ENCODE measurements at places on chromosomes 2 and 18.

DNA sequence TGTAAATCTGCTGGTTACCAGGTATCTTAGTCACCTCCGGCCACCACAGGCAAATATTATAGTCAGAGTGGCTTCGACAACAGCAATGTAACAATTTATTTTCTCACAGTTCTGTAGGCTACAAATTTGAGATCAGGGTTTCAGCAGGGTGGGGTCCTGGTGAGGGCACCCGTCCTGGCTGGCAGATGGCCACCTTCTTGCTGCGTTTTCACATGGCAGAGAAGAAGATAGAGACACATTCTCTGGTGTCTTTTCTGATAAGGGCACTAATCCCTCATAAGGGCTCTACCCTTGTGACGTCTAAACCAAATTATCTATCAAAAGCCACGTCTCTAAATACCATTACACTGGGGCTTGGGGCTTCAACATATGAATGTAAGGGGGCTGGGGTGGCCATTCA lies 843.2 kb upstream of the FANCL start:
- DNase-seq = no peak

DNA sequence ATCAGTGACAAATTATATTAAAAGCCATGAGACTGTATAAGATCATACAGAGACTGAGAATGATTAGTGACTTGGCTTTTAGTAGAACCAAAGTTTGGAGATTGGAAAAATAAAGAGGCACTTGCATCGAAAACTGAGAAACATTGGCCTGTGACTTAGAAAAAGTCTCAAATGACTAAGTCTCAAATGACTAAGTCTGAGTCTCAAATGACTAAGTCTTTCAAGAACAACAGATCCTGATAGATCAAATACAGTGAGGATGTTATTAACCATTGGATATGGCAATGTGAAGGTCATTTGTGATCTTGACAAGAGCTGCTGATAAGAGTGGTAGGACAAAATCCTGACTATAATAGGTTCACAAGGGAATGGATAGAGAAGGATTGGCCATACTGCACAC lies 135.5 kb upstream of the FANCL start:
- no peak for DNase-seq

DNA sequence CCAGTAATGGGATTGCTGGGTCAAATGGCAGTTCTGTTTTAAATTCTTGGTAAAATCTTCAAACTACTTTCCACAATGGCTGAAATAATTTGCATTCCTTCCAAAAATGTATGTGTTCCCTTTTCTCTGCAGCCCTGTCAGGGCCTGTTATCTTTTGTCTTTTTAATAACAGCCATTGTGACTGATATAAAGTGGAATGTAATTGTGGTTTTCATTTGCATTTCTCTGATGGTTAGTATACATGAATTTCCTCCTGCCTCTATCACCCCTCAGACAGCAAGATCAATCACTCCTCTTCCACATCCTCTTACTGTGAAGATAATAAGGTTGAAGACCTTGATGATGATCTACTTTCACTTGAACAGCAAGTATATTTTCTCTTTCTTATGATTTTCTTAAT lies 304.8 kb upstream of the FSIP2 start:
- DNase-seq = peak; percentile 8

GRCh38 chr2:156322051-156322685 lies 10.4 kb downstream of the NR4A2 start:
- DNase-seq = no peak

DNA sequence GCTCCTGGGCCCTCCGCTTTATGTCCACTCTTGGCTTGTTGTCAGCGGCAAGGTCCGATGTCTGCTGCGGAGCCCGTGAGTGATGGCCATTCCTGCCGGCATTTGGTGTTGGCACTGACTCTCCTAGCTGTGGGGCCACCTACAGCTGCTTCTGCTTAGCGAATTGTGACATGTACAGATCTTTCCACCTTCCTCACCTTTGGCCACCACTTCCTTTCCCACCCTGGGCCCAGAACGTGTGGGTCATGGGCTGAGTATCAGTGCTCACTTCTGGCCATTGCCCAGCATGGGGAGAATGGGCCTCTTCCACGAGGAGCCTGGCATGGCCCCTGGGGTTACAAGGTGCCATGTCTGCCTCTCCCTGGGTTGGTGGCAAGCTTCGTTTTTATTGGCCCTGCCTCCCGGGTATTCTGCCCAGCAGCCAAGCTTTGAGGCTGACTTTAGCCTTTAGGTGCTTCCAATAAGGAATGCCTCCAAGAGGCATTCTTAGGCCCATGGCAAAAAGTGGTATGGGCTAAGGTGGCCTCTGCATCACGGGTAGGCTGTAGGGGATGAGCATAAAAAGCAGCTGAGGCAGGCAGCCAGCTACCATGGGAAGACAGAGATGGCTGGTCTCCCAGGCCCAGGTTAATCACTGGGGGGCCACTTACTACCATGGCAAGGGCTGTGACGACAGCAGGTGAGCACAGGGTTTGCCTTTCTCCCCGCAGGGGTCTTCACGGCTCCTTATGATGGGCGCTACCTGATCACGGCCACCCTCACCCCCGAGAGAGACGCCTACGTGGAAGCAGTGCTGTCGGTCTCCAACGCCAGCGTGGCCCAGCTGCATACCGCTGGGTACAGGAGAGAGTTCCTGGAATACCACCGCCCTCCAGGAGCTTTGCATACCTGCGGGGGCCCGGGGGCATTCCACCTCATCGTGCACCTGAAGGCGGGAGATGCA lies 65.8 kb downstream of the EMILIN2 start:
- no peak for DNase-seq

- no peak for DNase-seq
Measured at GRCh38 chr2:127950264-127950663, 64.5 kb upstream of the AMMECR1L start.

DNA sequence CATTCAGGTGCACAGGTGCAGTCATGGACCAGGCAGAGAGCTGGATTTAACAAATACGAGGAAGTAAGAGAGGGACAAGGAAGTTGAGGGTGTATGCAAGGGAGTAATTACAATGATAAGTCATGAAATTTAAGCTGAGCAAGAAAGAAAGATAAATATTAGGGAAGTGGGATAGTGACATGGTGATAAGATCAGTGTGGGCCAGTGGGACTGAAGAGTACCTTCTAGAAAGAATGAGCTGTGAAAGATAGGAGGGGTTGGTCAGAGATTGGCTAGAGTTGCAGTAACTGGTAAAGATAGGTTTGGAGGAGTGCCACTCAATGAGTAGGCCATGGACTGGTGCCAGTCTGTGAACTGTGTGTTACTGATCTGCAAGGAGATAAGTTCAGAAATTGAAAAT lies 200.8 kb upstream of the SIX3 start:
- DNase-seq = no peak

- DNase-seq = no peak
Measured at GRCh38 chr18:51251625-51252024, 54.1 kb upstream of the MEX3C start.

DNA sequence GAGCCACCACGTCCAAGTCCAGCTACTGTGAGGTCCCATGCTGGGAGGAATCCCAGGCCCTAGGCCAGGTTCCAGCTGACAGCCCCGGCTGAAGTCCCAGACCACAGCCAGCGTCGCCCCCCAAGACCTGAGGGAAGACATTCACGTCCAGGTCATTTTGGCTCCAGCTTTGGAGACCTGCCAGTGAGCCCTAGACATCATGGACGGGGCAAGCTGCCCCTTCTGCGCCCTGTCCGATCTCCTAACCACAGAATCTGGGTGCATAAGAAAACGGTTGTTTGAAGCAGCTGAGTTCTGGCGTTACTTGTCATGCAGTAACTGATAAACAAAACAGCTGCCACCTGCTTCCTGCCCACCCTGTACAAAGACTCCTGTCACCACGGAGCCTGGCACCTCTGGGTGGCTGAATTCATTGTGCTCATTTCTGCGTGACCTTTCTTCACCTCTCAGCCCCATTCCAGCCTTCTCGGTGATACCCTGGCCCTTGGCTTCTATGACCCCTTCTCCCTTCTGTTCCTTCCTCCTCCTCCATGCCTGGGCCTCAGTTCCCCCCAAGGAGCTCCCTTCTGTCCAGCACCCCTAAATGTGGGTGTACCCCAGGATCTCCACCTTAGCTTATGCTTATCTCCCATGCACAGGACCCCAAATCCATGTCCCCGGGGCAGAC lies 72.6 kb upstream of the SMAD7 start:
- no peak for DNase-seq

GRCh38 chr2:120320318-120320851 lies 25.6 kb upstream of the INHBB start:
- no peak for DNase-seq

DNA sequence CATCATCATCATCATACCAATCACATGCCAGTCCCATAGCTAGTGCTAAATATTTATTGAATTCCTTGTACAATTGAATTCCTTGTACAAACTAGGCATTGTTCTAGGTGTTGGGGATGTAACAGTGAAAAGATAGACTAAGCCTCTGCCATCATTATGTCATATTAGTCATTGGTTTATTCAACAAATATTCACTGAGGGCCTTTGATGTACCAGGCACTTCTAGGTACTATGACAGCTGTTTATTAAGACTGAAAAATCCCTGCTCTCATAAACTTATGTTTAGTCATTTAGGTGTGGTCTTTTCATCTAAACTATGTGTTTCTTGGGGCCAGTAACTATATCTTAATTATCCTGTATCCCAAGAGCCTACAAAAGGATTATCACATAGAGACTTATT lies 412.3 kb upstream of the ETAA1 start:
- no peak for DNase-seq

GRCh38 chr2:233201258-233202013 lies 50.0 kb upstream of the ATG16L1 start:
- no peak for DNase-seq

DNA sequence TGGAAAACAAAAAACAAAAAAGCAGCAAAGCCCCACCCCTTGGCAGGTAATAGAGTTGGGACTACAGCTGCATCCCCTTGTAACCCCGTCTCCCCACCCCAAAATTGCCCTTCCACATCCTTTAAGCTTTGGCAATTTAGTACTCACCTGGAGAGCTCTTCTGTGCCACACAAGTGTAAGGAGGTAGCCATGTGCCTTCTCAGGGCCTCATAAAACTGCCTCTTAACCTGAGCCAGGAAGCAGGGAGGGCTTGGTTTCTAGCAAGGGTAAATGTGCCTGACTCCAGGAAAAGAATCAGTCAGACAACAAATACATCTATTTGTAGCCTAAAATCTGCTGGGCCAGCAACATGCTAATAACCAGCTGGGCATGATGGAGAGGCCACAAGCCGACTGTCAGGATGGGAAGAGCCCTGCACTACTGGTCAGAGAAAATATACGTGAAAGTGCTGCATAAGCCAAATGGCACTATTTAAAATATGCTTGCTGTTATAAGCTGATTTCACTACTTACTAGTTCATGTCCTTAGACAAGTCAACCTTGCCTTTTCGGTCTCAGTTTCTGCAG lies 46.3 kb downstream of the NOP58 start:
- no peak for DNase-seq

DNA sequence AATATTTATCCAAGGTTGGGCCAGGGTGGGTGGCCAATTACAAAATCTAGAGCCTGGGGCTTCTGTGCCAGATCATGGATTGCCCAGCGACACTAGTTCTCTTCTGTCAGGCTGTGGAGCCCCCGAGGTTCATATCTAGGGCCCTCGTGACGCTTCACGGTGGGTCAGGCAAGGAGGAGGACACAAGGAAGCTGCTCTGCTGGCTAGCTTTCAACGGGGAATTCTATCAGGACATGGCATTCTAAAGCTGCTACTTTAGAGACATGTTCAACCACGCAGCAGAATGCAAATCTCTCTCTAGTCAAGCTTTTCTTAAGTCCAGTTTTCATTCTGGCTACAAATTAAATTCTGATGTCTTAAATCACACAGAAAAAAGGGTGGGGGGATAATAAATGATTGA lies 180.2 kb downstream of the THADA start:
- DNase-seq = no peak

- no peak for DNase-seq
Measured at GRCh38 chr2:190979906-190980629, 33.9 kb downstream of the STAT1 start.

GRCh38 chr2:104733226-104733943 lies 120.5 kb upstream of the POU3F3 start:
- DNase-seq = no peak

- DNase-seq = no peak
Measured at GRCh38 chr18:24033641-24034412, 19.3 kb downstream of the TTC39C start.

GRCh38 chr2:73033142-73033765 lies 38.3 kb downstream of the SFXN5 start:
- no peak for DNase-seq

DNA sequence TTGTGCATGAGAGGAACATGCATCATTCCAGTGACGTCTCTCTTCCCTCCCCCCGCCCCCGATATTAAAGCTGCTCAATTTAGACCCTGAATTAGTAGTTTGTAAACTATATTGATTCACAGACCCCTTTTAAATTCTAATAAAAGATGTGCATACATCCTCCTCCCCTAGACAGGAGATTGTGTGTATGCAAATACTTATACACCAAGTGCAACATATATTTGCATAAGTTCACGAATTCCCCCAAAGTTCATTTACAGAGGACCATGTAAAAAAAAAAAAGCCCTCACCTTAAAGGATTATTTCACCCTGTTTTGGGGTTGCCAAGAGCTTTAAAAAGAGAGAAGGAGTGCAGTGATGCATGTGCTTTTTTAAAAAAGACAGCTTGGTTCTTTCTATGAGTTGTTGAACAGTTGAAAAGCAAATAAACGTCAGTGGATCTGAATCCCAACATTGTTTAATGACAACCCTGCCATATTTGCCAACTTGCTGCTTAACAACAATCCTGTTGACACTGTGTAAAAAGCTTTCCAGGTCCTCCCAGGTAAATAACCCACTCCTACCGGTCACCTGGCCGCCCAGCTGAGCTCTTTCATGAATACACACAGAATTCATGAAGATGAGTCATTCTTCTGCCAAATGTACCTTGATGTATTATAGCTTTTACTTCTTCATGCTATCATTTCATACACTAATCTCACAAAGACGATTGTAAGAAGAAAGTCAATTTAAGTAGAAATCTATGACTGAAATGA lies 211.5 kb downstream of the IKZF2 start:
- DNase-seq = no peak

DNA sequence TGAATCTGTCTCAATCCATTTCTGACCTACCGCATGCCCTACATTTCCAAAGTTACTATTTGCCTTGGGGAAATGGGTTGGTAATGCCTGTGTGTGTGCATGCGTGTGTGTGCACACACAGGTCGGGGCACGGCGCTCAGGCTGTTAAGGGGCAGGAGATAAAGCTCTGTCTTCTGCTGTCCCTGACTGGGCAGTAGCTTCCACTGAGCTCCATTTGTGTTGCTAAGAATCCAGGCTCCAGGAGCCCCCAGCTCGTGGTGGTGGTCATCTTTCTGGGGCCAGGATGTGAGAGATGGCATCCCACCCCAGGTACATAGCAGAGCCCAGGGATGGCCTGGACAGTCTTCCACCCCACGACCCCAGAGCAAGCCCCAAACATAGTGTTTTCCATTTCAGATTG lies 66.7 kb upstream of the HS6ST1 start:
- DNase-seq = no peak

GRCh38 chr18:42047721-42048120 lies 92.7 kb downstream of the PIK3C3 start:
- DNase-seq = no peak

DNA sequence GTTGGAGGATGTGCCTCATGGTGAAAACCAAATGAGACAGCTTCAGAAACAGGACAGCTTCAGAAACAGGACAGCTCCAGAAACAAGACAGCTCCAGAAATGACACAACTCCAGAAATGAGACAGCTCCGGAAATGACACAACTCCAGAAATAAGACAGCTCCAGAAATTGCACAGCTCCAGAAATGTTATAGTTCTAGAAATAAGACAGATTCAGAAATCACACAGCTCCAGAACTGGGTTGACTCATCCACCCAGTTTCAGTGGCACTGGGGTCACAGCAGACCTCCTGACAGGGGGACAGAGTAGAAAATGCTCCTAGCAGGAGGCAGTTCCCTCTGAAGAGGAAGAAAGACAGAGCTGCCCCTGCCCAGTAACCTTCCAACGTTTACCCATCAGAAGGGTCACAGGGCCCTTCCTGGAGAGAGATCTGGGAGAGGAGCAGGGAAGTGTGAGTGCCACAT lies 26.9 kb upstream of the COL6A3 start:
- no peak for DNase-seq

Data from amniotic stem cell (primary cell).